ENCODE measurements at places on chromosomes 5 and 9.

GRCh38 chr5:97968346-97968745 lies 785.3 kb upstream of the RIOK2 start:
- no peak for DNase-seq

GRCh38 chr9:127336506-127337352 lies 60.2 kb upstream of the SLC2A8 start:
- no peak for DNase-seq

DNA sequence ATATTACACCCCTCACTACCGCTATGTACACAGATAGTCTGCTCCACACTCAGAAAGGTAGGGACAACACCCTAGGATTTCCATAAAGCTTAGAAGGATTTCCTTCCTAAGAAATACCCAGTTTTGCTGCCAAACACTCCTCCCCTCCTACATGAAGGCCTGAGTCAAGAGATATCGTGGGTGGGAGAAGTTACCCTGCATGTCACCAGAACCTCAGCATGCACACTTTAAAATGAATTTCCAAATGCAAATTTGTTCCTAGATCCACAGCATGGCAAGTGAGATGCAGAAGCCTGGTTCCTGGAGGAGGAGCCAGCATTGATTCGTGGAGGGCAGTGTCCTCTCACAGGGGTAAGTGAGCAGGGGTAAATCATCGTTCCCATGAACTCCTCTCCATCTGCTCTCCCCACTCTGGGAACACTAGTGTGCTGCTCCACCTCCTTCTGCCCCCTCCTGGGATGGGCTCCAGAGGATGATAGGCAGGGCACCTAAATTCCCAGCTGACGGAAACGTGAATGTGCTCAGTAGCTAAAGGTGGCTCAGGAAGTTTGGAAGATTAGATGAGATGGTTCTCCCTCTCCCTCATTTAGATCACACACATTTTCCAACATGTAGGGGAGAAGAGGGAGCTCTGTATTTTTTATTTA lies 76.7 kb downstream of the PDE4D start:
- DNase-seq, result no peak

GRCh38 chr5:68372161-68372560 lies 156.6 kb downstream of the PIK3R1 start:
- no peak for DNase-seq
